ENCODE measurements at places on chromosomes 3 and 15.

DNA sequence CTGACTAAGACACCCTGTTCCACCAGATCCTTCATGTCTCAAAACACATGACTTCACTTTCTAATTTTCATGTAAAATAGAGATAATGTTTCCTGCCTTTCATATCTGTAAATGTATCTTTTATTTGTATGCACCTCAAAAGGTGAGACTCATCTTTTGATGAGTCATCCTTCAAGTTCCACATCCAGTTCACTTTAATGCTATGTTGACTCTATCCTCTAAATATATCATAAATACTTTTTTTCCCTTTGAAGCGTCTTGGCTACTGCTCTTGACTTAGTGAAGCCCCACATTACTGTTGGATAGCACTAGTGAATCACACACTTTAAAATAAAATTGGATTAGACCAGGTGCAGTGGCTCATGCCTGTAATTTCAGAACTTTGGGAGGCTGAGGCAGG lies 741.1 kb downstream of the VGLL3 start:
- DNase-seq: no peak

GRCh38 chr3:152626226-152626625 lies 208.7 kb upstream of the P2RY1 start:
- DNase-seq: no peak

DNA sequence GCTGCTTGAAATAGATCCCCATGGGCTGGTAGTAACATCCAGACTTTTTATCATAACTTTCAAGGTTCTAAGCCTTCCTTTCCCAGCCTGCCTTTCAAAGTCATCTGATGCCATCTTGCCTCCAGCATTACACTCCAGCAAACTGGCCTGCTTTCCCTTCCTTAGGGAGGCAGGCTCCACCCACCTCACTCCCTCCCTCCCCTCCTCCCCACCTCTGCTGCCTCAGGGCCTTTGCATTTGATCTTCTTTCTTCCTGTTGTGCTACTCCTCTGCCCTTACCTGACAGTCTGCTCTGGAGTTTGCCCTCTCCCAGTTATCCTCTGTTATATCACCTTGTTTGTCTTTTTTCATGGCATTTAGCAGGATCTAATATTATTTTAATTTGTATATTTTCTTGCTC lies 319.5 kb downstream of the KCNH8 start:
- DNase-seq: no peak

- DNase-seq: no peak
Observed at GRCh38 chr3:108728934-108729333, 28.3 kb downstream of the RETNLB start.

- DNase-seq: no peak
Observed at GRCh38 chr3:68878322-68878721, 54.0 kb downstream of the TAFA4 start.

- DNase-seq: no peak
Observed at GRCh38 chr3:100603469-100603868, 5.9 kb upstream of the ADGRG7 start.

DNA sequence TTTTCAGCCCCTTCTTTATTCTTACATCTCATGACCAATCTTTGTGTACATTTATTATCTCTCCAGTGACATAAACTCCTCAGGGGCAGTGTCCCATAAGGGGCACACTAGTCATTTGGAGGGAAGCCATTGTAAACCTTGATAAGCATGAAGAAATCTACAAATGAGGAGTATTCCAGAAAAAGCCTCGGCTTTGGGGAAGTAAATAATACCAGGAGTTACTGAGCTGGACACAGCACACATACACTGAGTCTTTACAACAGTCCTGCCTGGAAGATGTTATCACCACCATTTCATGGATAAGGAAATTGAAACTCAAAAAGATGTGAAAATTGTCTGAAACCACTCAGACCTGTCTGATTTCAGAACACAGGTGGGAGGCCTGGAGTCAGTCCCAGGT lies 15.4 kb upstream of the POLR2M start:
- no peak for DNase-seq

- no peak for DNase-seq
Observed at GRCh38 chr3:102727340-102727739, 292.5 kb downstream of the ZPLD1 start.

DNA sequence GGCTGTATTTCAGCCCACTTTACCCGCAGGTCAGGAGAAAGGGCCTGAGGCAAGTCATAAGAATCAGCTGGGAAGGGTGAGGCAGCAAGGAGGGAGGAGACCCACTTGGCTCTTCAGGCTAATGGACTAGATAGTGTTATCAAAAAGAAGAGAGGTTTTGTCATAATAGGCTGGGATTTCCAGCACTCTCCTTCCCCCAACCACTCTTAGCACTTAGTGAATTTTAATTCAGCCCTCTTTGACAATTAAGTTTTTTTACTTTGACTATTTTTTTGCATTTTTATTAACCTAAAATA lies 771 bp downstream of the MPI start:
- DNase-seq: no peak

- DNase-seq: no peak
Observed at GRCh38 chr3:142267269-142267668, 41.9 kb upstream of the GK5 start.

GRCh38 chr3:24224666-24225384 lies 269.8 kb downstream of the THRB start:
- no peak for DNase-seq

DNA sequence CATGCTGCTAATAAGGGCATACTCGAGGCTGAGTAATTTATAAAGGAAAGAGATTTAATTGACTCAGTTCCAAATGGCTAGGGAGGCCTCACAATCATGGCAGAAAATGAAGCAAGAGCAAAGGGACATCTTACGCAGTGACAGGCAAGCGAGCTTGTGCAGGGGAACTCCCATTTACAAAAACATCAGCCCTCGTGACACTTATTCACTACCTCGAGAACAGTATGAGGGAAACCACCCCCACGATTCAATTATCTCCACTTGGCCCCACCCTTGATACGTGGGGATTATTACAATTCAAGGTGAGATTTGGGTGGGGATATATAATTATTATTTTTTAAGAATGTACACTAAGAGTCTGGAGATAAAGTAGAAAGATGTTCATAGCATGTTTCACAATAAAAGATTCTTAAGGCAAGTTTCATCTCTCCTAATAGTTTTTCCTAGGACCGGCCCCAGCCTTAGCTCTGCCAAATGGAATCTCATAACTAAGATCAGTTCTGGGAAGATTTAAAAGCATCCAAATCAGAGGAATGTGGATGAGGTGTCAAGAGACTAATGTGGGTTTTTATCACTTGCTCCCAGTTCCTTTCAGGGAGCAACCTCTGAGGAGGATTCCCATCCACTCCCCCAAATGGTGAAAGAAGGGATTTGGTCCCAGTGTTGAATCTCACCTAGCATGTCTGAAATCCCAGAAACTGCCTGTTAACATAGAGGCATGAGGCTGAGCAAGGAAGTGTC lies 221.0 kb downstream of the ZMAT3 start:
- DNase-seq: no peak

All from stimulated activated CD8-positive, alpha-beta memory T cell treated with anti-CD3 and anti-CD28 coated beads, Interleukin-4, amount 100 ng/mL, for 1 hour (primary cell).